ENCODE measurements at places on chromosomes 11 and 22.

GRCh38 chr11:62116451-62116850 is 7.4 kb upstream of the INCENP start:
- H3K4me3 ChIP-seq, result no peak overlapping the region
- H3K27me3 ChIP-seq, result no peaks in the 10 kb centered on the region
- no peak overlapping the region for H3K27ac ChIP-seq
- no peaks in the 10 kb centered on the region for H3K4me1 ChIP-seq
- no peak for DNase-seq

DNA sequence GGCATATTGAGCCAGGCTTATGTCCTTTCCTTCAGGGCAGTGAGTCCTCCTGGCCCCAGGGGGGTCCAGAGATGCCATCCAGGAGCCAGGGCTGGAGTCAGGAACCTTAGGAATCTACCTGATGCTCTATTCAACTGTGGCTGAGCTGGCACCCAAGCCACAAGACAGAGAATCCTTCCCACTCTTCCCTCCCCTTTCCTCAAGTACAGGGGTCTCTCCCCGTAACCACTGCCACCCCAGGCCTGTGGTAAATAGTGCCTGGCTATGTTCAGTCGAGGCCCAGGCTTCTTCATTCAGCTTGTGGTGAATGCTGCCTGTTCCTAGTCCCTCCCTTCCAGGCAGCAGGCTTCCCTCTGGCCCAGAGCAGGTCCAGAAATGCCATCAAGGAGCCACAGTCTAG is 45.5 kb upstream of the THY1 start:
- H3K27me3 ChIP-seq, result no peaks in the 10 kb centered on the region
- H3K36me3 ChIP-seq, result no peaks in the 10 kb centered on the region
- DNase-seq, result no peak
- H3K4me1 ChIP-seq, result no peaks in the 10 kb centered on the region
- peak overlapping the region; percentile 13 for H3K4me3 ChIP-seq

DNA sequence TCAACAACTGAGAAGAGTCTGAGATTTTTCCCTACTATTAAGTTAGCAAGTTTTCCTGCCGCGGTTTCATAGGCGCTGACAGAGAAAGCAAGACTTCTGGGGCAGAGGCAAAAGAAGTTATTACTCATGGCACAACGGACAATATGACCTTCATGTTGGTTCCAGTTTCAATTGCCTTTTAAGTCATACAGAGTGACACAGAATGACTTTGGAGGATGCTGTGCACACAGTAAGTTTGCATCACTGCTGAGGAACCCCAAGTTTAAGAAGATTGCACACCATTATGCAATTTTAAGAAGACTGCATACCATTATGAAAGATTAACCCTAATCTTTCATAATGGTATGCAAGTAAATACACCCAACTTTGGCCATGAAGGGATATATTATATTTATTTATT is 626.5 kb upstream of the CHORDC1 start:
- H3K4me1 ChIP-seq, result no peaks in the 10 kb centered on the region
- DNase-seq, result no peak
- H3K36me3 ChIP-seq, result no peaks in the 10 kb centered on the region
- H3K27ac ChIP-seq, result no peak overlapping the region
- H3K4me3 ChIP-seq, result no peak overlapping the region
- no peaks in the 10 kb centered on the region for H3K27me3 ChIP-seq

GRCh38 chr22:39809772-39810557 is 83.6 kb downstream of the ENTHD1 start:
- DNase-seq, result no peak
- H3K4me1 ChIP-seq, result no peaks in the 10 kb centered on the region
- H3K27me3 ChIP-seq, result no peaks in the 10 kb centered on the region
- H3K36me3 ChIP-seq, result no peaks in the 10 kb centered on the region

- no peak overlapping the region for H3K4me3 ChIP-seq
- no peaks in the 10 kb centered on the region for H3K27me3 ChIP-seq
- DNase-seq, result peak; percentile 62
- peaks cover 6% of the 10 kb centered on the region for H3K36me3 ChIP-seq
- H3K27ac ChIP-seq, result no peak overlapping the region
- no peaks in the 10 kb centered on the region for H3K4me1 ChIP-seq
Measured at GRCh38 chr11:120326845-120327281, 1.8 kb downstream of the TLCD5 start.

- no peak overlapping the region for H3K4me3 ChIP-seq
- no peaks in the 10 kb centered on the region for H3K4me1 ChIP-seq
- no peaks in the 10 kb centered on the region for H3K36me3 ChIP-seq
- DNase-seq, result no peak
- H3K27me3 ChIP-seq, result no peaks in the 10 kb centered on the region
Measured at GRCh38 chr22:25496396-25497064, 67.9 kb upstream of the GRK3 start.

- H3K36me3 ChIP-seq, result no peaks in the 10 kb centered on the region
- H3K4me1 ChIP-seq, result peaks cover 5% of the 10 kb centered on the region
- H3K27me3 ChIP-seq, result no peaks in the 10 kb centered on the region
- no peak overlapping the region for H3K4me3 ChIP-seq
- no peak overlapping the region for H3K27ac ChIP-seq
Measured at GRCh38 chr11:111349191-111349695, 29.8 kb downstream of the POU2AF1 start.
